ENCODE measurements at places on chromosomes 4 and X. TPM values are rescaled to one million over a fixed set of nuclear protein-coding genes. Genes with fewer than 3 reads are reported as not detected.

Gene AMBN
- total RNA-seq = not detected

DNA sequence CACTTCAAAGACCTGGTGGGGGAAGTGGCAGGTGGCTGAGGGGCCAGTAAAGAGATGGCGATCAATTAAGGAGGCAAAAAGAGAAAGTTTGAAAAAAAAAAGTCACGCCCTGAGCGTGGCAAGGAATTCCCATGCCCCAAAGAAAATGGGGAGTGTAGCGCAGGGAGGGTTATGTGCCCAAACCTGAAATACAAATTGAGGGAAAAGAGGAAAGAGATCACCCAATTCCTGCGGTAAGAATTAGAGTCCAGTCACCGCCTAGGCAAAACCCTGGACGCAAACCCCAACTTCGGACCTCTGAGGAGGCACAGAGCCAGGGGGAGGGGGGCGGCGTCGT is 595 bp downstream of the ENOX2 start:
- no peak for DNase-seq

Gene HS3ST1
- total RNA-seq = 0.06 TPM

DNA sequence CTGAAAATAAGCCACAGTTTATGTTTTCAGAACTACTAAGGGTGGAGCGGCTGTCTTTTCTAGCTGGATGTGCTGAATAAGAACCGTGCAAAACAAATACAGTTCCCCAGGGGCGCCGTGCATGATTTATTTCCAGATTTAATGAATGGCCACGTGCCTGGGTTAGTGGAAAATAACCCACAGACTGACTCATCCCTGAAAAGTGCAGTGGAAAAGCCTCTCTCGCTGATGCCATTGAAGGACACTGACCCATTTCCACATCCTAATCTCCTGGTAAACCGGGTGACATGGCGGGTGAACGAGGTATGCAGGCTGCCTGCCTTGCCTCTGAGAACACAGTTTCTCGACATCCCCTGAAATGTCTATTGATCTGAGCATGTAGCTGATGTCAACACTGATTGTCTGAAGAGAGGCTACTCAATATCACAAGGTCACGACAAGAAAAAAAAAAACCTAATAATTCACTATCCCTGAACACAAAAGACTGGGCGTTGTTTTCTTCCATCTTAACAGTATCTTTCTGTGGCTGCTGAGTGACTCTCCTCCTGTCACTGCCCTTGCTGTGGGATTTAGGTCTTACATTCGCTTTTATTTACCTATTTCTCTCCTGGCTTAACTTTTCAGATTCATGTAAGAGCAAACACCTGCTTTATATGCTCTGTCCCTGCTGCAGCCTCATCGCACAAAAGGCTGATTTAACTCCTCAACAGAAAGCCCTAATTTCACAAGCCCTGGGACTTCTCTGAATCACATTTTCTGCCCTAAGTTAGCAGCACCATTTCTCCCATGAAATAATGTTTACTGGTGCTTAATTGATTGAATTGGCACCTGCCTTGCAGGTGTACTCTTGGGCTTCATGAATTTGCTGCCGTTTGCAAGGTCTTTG is 76.9 kb upstream of the SCOC start:
- DNase-seq = no peak

All from CD4-positive, alpha-beta memory T cell (primary cell).